ENCODE measurements at places on chromosomes 1 and 21.

- no peak for DNase-seq
Observed at GRCh38 chr1:205832326-205832751, 17.6 kb downstream of the PM20D1 start.

- DNase-seq, result no peak
Observed at GRCh38 chr1:54926970-54927369, 40.0 kb upstream of the DHCR24 start.

GRCh38 chr1:39711104-39711965 is 20.1 kb upstream of the HPCAL4 start:
- DNase-seq, result no peak

GRCh38 chr1:206658981-206659273 is 23.6 kb downstream of the DYRK3 start:
- no peak for DNase-seq

DNA sequence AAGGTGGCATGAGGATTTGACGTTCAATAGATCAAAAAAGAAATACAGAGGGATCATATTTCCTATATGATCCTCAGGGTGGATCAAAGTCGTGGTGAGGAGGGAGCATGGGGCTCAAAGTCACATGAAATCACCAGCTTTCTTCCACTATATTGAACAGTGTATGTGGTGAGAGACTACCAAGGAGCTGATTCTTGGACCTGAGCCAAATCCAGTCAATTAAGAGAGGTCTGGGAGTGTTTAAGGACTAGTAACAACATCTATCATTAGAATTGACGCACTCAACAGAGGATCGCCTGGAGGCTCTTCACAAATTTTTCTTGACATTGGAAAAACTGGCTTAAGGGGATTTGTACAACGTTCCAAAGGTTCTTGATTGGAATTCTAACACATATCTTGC is 267.7 kb upstream of the PROX1 start:
- no peak for DNase-seq

- no peak for DNase-seq
Observed at GRCh38 chr1:31625561-31626222, 8.2 kb downstream of the HCRTR1 start.

- DNase-seq, result no peak
Observed at GRCh38 chr1:219541946-219542345, 71.0 kb downstream of the ZC3H11B start.

- no peak for DNase-seq
Observed at GRCh38 chr21:31929548-31929947, 56.7 kb downstream of the HUNK start.

DNA sequence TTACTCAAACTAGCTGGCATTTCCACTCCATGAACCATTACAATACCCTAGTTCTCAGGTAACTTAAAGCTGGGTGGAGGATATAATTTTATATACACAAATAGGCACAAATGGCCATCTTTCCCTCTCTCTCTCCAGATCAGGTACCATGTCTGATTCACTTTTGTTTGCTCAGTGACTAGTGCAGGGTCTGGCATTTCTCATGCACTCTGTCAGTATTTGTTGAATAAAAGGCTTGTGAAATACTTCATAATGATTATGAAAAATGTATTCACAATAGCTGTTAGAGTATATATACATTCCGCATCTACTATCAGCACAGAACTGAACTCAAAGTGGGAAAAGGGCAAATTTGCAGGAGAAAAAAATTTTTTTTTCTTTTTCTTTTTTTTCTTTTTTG is 510.2 kb upstream of the USP24 start:
- no peak for DNase-seq

- no peak for DNase-seq
Observed at GRCh38 chr1:54872036-54872331, 15.0 kb downstream of the DHCR24 start.

DNA sequence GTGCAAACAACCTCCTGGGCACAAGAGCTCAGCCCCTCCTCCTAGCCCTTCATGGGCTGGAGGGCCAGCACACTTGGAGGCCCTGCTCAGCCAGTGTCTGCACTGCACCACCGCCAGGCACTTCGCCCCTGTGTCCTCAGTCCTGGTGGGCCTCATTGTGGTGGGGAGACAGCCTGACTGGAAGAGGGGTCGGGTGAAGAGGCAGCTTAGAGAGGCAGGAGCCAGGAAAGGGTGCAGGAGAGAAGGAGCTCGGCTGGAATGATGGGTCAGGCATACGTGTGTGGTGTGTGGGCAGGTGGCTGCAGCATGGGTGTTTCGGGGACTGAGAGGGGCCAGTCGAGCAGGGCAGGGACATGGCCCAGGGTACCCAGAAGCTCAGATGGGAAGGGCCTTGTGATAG is 4.1 kb downstream of the WNT3A start:
- no peak for DNase-seq

DNA sequence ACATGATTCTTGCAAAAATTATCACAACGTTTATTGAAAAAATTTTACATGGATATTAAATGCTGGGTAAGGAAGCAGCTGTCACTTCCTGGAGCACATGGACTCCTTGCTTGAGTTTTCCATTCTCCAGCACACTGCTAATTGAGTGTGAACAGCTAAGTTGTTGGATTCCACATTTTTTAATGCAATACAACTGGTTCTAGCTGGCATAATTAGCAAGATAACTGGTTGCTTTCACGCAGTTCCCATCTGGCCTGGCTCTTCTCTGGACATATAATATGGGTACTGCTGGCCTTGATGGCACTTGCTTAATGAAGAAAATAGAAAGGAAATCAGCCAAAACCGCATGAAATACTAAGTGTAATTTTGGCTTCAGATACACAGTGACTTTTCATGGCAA is 26.6 kb downstream of the RGS21 start:
- DNase-seq, result no peak

- DNase-seq, result no peak
Observed at GRCh38 chr21:46226146-46226545, 2.4 kb downstream of the LSS start.

- no peak for DNase-seq
Observed at GRCh38 chr1:217563179-217563578, 67.7 kb downstream of the GPATCH2 start.

DNA sequence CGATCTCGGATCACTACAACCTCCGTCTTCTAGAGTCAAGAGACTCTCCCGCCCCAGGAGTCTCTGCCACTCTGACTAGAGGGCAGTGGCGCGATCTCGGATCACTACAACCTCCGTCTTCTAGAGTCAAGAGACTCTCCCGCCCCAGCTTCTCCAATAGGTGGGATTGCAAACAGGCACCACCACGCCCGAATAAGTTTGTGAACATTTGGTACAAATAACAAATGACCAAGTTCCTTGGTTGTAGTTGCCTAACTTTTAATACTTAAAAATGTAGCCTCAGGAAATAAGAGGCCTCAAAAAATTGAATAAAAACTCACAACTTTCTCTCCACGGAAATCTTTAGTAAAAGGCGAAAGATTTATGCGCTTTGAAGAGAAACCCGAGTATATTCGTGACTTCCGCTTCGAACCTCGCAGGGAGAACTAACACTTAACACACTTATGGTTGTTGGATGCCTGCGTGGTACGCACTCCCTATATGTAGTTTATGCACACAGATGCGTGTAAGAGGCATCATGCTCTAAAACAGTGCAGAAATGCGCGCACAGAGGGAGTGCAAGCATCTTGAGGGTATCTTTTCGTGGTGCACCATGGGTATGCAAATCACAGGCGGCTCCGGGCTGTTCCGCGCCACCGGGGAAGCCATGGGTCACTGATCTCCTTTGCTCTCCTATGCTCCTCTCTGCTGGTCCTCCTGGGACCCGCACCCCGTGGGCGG is 11.4 kb downstream of the BTBD19 start:
- peak; percentile 82 for DNase-seq

- no peak for DNase-seq
Observed at GRCh38 chr1:207941665-207942064, 30.7 kb upstream of the CD34 start.

DNA sequence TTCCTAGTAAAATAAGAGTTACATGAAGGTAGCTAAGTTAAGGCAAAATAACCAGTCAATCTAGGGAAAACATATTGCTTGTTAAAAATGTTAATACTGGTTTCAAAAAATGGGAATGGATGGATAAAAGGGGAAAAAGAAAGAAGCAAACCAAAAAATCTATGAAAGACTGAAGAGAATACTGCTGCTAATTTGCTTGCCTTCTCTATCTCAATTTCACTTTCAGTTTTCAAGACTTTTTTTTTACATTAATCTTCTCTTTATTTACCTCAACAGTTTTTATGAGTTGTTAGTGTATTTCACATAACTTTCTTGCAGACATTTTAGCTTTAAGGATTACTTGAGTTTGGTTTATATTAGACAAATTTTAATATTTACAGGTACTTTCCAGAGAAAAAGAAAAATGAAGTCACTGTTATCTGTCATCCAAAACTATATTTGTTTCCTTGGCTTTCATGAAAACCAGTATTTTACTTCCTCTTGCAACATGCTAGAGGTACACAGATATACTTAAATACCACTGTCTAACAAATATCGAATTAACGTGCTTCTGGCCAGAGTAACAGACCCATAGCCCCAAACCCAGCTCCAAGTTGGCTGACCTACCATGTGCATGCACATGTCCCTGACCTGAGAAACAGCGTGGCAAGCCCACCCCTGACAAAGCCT is 70.7 kb downstream of the COL24A1 start:
- DNase-seq, result no peak

DNA sequence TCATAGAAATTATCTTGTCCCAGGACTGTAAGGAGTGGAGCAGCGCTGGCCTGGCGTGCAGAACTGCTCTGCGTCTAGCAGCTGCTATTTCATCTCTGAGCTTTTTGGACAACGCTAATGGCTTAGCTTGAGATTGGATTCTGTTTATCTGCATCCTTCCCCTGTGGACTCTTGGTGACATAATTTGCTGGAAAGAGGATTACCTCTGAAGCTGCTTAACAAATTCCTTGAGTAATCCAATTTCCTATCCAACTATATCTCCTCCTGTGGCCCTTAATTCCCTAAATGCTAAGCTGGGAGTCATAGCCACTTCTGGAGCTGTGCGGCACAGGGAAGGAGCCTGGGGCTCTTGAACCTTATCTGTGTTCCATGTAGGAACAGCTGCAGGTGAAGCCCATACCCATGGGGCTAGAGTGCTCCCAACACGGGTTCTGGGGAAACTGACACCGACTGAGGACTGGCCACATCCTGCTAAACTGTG is 43.2 kb downstream of the IL6R start:
- no peak for DNase-seq

DNA sequence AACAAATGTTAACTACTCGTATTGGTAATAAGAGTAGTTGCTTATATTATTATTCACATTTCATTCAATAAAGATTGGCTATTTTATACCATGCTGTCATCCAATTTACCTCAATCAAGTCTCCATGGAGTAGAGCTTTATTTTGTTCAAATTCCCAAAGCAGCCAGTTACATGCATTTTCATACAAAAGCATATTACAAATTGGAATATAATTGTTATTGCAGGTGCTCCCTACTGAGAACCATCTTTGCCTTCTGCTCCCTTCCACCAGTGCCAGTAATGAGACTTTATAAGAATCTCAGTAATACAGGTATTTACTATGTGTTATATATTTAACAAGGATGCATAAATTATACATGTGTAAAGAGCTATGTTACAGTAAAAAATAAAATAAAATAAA is 54.2 kb downstream of the FOXJ3 start:
- no peak for DNase-seq

GRCh38 chr1:53276153-53276901 is 38.0 kb upstream of the MAGOH start:
- no peak for DNase-seq

- no peak for DNase-seq
Observed at GRCh38 chr1:6502000-6502891, 10.8 kb upstream of the PLEKHG5 start.

DNA sequence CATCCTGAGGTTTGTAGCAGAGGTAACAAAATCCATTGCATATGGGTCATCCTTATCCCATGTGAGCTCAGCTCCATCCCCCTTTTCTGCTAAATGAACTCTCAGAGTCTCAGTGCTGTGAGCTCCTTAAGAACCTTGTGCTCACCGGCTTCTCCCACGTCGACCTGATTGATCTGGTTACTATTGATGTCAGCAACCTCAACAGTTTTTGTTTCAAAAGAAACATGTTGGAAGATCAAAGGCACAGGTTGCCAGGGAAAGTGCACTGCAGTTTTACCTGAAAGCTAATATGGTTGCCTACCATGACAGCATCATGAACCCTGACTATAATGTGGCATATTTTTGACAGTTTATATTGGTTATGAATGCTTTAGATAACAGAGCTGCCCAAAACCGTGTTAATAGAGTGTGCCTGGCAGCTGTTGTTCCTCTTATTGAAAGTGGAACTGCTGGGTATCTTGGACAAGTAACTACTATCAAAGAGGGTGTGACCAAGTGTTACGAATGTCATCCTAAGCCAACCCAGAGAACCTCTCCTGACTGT is 131.4 kb downstream of the HS2ST1 start:
- DNase-seq, result peak; percentile 37

GRCh38 chr1:61215676-61216289 is 133.4 kb downstream of the NFIA start:
- DNase-seq, result no peak

GRCh38 chr1:85330214-85330631 is 53.8 kb upstream of the BCL10 start:
- no peak for DNase-seq

- DNase-seq, result peak; percentile 8
Observed at GRCh38 chr21:25967181-25967900, 203.2 kb downstream of the APP start.

GRCh38 chr1:65435987-65436386 is 15.5 kb downstream of the LEPR start:
- no peak for DNase-seq

GRCh38 chr1:49052102-49052501 is 275.4 kb upstream of the BEND5 start:
- no peak for DNase-seq

GRCh38 chr1:94248956-94249688 is 11.7 kb upstream of the ARHGAP29 start:
- DNase-seq, result no peak

- DNase-seq, result no peak
Observed at GRCh38 chr1:21514245-21514644, 5.0 kb downstream of the ALPL start.

DNA sequence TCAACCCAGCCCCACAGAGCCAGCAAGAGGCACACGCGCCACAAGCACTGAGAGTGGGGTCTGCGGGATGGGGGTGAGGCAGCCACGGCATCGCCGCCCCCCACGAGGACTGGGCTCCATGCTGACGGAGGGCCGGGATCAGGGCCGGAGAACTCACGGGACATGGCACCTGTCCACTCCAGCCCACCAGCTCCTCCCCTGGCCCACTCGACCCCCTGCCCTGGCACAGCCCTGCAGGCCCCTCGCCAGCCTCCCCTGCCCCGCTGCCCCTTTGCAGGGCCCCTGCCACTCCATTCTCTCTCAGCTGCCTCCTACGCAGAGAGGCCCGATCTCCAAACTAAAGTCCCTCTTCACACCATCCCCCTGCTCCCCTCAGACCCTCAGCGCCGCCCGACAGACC is 134.0 kb downstream of the NPHP4 start:
- no peak for DNase-seq

DNA sequence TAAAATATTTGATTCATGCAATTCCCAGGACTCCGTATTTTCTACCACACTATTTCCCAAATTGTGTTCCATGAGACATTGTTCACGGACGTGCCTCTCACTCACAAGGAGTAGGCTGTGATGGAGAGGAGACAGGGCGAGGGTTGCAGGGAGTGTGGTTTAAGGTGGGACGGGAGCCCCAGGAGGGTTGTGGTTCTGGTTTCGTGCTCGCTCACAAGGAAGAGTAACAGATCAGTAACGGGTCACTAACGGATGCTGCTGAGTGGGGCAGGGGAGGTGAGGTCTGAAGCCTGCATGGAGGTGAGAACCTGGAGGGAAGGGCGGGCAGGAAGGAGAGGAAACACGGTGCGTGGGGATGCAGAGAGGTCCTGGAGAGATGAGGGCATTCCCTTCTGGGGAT is 28.8 kb downstream of the TFF3 start:
- DNase-seq, result no peak

Data from CD4-positive, alpha-beta T cell treated with Interleukin-2 at 100 ng/mL for 4 hours (primary cell).